ENCODE measurements at places on chromosomes 6 and 20.

DNA sequence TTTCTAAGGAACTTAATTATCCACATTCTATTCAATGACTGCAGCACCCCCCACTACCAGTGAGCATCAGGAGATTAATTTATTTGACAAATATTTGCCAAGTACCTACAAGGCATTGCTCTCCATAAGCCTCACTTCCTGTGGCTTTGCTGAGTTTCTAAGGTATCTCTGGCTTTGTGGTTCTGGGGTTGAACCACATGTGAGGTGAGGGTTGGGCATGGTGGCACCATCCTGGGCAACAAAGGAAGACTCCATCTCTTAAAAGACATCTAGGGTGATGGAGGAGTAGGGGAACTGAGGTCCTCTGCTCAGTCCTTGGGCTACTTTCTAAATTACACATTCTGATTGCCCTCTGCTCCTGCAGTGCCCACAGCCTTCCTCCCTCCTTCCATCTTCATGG lies 25.5 kb upstream of the WFDC2 start:
- DNase-seq = peak; percentile 66

GRCh38 chr20:23161968-23162696 lies 76.0 kb upstream of the CD93 start:
- DNase-seq = no peak

DNA sequence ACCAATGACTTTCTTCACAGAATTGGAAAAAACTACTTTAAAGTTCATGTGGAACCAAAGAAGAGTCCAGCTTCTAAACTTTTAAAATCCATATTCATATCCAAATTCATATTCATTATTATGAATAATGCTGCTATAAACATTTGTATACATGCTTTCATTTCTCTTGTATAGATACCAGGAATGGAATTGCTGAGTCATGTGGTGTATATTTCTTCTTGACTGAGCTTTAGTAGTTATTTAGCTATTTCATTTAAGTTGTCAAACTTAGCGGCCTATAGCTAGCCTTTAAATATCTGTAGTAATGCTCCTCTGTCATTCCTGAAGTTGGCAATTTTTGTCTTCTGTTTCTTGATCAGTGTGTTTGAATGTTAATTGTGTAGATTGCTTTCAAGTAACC lies 19.8 kb upstream of the SMIM28 start:
- no peak for DNase-seq

GRCh38 chr20:17698384-17698783 lies 1.4 kb upstream of the BANF2 start:
- no peak for DNase-seq

- no peak for DNase-seq
These were observed 84.2 kb upstream of the PMEPA1 start for GRCh38 chr20:57794036-57794435.

Data from MM.1S (cell line).